T-helper 2 cell treated with Interferon-gamma antibody and Interleukin-4, amounts not matched to agents 5 μg/mL and 100 μg/mL, for 36 hours (primary cell): ENCODE measurements at places on chromosomes 3 and 15.

GRCh38 chr15:98231696-98232440, 271.4 kb downstream of the ARRDC4 start:
- no peak for DNase-seq

DNA sequence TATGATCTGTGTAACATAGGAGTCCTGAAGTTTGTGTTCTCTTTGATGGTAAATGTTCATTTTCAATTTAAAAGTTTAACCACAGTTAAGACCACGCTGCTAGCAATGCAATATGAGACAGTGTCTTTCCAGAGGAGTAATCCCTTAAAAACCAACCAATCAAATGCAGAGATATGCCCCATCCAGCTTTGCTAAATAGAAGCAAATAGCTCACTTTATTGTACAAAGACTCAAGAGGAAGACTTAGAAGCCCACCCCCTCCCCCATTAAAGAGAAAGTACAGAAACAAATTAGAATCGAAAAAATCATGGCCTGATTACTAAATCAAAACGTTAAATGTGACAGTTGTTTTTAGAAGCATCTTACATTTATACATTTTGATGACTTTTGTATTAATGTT, 2.1 kb upstream of the ANP32A start:
- DNase-seq = no peak

DNA sequence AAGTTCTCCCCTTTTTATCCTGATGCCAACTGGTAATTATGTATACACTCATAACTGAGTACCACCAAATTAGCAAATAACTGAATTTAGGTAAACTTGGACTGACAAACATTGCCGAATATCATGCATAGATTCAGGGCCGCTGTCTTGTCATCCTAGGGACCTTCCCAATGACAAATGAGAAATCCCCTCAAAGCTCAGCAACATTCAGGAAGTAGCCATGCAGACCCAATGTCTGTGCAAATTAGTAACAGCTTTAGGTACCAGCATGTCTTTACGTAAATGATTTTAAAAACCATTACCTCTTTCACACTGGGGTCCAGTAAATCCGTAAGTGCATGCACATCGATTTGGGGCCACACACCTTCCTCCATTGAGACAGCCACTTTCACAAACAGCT, 49.5 kb downstream of the FBN1 start:
- DNase-seq = no peak

DNA sequence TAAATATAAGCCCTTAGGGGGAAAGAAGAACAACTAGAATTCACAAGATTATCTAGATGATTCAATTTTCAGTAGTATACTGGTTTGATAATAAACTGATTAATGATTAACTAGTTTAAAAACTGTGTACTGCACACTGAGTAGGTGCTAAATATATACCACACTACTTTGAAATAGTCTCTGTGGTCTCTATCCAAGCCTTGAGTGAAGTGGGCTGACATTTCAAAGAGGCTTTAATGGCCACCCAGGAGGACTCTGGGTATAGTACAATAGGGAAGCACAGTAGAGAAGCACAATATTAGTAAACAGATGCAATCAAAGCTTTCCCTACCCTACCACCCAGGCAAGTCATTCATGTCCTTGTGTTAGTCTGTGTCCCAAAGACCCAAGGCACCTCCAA, 46.7 kb downstream of the FILIP1L start:
- no peak for DNase-seq

GRCh38 chr3:123523023-123523412, 61.8 kb downstream of the HACD2 start:
- no peak for DNase-seq

GRCh38 chr3:148884261-148884660, 19.2 kb downstream of the CPA3 start:
- DNase-seq = no peak

- DNase-seq = no peak
Observed at GRCh38 chr3:139548801-139549200, 9.3 kb upstream of the RBP1 start.

DNA sequence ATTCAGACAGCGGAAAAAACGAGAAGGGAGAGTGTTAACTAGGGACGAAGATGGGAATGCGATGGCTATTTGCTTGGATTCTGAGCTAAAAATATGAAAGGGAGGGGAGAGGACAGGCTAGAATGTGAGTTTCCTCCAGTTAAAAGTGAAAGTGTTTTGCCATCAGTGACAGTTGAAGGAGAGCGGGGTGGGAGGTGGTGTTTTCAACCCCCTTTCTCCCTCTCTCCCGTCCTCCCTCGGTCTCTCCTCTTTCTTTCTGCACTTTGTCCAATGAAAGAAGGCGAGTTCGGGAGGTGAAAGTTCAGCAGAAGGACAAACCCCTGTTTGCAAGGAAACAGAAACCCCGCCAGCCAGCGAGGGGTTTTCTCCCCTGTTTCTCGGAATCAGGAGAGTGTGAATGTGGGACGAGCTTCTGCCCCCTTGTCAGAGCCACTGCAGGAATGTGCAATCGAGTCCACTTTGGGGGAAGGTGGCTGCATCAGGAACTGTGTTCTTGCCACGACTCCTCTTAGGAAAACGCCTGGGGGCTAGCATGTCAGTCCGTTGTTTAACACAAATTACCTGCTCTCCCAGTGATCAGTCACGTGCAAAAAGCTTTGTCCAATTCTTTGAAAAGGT, 975 bp upstream of the FOXP1 start:
- peak; percentile 64 for DNase-seq

DNA sequence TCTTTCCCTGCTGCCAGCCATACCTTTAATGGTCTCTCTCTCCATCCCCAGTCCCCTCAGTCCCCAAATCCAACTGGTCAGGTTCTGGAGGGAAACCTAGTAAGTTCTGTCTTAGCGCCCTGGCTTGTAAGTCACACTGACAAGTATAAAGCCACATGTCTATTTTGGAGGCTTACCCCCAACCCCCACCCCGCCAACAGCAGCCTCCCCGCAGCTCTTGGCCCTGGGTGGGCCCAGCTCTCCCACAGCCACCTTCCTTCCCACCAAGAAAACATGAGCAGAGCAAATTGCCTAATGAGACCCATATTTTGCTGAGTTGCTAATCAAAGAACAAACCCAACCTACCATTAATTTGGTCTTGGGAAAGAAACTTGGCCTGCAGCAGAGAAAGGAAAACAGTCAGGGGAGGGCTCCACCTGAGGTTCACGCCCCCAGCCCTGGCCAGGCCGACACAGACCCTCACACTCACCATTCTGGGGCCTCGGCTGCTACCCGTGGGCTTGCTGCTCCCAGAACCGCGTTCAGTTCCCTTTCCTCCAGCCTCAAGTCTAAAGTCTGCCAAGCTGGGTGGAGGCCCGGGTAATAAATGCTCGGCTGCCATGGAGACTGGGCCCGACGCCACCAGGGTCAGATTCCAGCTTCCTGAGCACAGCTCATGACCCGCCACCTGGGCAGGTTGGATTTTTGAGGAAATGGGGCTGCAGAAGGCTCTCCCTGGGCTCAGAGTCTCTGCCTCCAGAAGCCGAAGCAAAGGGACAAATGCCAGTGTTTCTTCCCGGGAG, at the start of gene CALML4:
TSS of gene CALML4 (minus strand) at position 557 of the 782 bp plus-strand sequence. CDS start at position 472, 85 bp downstream.
- no peak for DNase-seq

DNA sequence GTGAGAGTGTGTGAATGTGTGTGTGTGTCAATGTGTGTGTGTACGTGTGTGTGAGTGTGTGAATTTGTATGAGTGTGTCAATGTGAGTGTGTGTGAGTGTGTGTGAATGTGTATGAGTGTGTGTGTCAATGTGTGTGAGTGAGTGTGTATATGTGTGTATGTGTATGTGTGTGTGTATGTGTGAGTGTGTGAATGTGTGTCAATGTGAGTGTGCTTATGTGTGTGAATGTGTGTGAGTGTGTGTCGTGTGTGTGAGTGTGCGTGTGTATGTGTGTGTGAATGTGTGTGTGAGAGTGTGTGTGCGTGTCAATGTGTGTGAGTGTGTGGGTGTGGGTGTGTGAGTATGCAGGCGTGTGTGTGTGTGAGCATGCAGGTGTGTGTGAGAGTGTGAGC, 93.5 kb upstream of the ALDH1A3 start:
- no peak for DNase-seq

DNA sequence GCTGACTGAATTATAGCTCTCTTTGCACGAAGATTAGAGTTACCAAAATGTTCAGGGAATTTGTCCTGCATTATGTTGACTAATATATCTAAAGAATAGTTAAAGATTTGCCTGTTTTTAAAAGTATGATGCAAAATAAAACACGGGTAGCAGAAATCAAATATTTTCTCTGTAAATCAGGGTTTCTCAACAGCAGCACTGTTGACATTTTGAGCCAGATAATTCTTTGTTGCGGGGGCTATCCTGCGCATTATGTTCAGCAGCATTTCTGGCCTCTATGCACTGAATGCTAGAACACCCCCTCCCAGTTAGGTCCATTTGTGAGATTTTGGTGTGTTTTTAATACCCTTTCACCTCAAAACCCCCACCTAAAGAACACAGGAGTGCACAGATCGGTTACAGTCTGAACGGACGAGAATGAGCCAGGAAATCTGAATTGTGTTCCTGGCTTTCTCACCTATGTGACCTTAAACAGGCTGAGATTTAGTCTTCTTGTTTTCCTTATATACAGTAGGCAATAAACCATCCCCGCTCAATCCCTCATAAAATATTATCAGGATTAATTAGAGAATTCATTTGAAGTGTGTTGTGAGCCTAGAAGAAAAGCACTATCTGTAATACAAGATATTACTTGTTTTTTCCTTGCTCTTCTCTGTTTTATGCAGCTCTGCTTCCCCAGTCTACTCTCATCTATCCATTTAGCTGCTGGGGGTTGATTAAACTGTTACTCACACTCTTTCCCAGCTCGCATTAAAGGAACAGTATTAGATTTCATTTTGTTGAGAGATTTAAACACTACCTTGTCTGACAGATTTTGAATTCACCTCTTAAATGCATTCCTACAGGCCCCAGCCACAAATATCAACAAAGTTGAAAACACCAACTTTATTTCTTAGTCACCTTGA, 247.5 kb upstream of the GOLIM4 start:
- no peak for DNase-seq

GRCh38 chr3:103295974-103296570, 861.3 kb downstream of the ZPLD1 start:
- DNase-seq = no peak

GRCh38 chr3:22147161-22147560, 396.2 kb upstream of the ZNF385D start:
- no peak for DNase-seq

DNA sequence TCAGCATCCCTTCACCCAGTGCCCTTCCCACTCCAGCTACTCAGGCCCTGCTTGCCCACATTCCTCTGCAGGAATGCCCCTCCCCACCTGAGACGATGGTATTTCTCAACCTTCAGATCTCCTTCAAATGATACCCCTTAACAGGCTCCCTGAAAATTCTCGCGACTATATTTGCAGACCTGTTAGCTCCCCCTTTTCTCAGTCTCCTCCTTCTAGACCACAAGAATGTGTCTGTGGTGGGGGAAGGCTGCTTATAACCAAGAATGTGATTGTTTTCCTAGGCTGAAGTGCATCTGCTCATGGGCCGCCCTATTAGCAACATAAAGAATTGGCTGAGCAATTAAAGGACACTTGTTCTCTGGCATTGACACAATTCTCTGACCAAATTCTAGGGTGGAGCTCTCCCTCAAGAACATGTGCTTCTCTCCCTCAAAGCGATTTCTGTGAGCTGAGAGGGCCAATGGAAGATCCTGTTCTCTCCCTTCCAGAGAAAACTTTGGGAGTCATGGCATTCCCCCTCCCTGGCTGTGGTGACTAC, 19.1 kb upstream of the LIMD1 start:
- no peak for DNase-seq

DNA sequence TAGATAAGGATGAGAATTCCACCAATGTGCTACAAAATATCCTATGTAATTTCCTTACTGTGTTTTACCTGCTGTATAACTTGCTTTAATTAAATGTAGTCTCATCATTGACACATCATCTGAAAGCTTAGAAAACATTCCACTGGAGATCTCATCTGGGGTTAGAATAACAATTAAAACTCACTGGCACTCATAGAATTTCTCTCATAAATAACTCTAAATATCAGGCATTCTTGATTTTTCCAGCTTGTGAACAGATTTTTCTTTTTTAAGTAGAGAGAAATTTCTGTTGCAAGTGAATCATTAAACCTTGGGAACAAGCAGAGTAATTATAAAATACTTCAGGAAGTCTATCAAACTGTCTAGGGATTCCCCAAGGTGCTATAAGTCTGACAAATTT, 843.8 kb downstream of the NAALADL2 start:
- DNase-seq = no peak

GRCh38 chr3:62375655-62376453, 2.5 kb upstream of the FEZF2 start:
- DNase-seq = no peak

- DNase-seq = no peak
Observed at GRCh38 chr3:158140396-158140795, 30.5 kb downstream of the RSRC1 start.

DNA sequence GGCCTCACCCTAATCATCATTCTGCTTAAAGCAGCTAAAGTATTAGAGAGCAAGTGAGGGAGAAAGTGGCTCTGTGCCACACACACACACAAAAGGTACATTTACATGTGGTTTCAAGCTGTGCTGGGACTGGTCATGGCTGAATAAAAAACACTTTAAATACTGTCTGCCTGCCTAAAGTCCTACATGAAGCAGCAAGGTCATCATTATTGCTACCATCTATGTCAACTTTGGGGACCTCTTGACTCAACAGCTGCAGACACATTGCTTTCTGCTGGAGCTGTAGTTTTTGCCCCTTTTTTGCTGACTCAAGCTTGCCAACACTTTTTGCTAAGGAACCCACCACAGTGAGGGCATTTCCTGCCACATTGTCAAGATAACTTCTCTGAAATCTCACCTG, 1237.9 kb downstream of the ROBO2 start:
- no peak for DNase-seq

- no peak for DNase-seq
Observed at GRCh38 chr3:7841451-7841850, 660.2 kb upstream of the LMCD1 start.

GRCh38 chr3:11721479-11721878, 77.8 kb upstream of the VGLL4 start:
- DNase-seq = no peak

DNA sequence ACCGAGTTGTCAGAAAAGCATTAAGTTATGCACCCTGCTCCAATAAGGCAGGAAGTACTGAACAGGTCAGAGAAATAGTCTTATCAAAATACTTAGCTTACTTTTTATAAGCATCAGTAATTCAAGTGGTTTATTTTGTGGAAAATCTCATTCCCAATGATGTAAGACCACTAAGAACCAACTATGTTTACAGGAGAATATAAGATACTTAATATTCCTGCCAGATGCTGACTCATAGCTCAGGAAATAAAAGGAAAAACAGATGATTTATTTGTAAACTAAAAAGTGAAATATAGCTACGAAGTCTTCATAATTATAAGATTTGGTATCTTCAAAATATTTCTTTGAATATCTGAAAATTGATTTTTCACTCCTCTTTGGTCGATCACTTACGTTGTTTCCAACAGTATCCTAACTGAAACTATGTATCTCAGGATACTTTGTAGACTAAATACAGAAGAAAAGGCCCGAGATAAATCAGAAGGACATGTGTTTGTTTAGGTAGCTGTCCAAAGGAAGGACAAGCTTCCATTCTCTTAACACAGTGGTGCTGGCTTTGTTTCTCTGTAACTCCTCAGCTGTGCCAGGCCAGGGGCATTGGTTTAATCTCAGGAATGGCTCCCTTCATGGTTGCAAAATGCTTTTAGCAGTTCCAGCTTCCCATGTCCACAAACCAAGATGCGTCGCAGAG, 295.8 kb downstream of the GBE1 start:
- no peak for DNase-seq
